Stimulated activated CD8-positive, alpha-beta memory T cell treated with anti-CD3 and anti-CD28 coated beads, Interleukin-12 subunit alpha, Interleukin-12 subunit beta, amount 100 ng/mL, for 4 hours (primary cell): ENCODE measurements at places on chromosomes 12 and 14.

- no peak for DNase-seq
These were observed 35.7 kb upstream of the TMEM263 start for GRCh38 chr12:106919910-106920544.

- DNase-seq, result no peak
These were observed 541.6 kb upstream of the FLRT2 start for GRCh38 chr14:84988357-84988756.

GRCh38 chr12:111887926-111888745 is 46.1 kb downstream of the MAPKAPK5 start:
- no peak for DNase-seq

- no peak for DNase-seq
These were observed 920.1 kb downstream of the FLRT2 start for GRCh38 chr14:86450085-86450484.

DNA sequence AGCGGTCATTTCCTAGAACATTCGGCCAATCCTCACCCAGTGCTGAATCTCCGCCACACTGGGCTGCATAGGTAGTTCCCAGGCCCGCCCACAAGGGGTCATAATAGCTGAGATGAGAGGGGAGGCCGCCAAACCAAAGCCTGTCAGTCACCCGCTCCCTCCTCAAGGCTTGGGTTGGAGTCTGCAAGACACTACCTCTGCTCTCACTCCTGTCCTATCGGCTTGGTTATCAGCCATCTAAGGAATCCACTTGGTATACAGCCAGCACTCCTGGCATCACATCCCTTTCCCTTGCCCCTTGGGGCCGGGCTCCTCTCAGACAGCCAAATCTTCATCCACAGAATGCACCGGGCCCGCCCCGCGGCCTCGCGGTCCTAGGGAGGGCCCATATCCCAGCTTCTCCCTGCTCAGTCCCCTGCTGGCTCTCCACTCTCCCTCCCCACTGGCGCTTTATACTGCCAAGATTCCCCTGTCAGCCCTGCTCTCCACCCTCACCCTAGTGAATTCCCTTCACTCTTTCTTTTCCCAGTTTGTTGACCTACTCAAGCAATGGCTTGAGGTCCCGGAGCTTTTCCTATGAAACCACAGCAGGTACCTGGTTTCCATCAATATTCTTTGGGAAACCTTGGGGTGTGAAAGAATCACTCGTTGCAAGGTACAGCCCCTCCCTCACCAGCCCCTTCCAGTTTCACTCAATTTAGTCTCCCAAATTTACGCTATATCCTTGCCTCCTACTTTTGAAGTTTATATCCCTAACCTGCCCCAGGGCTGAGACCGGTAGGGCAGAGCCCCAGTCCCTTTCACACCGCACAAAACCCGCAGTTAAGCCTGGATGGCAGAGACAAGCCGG is 1.4 kb downstream of the IFFO1 start:
- DNase-seq, result no peak

- no peak for DNase-seq
These were observed 341.2 kb downstream of the SNAPC1 start for GRCh38 chr14:62103464-62103863.

GRCh38 chr12:113162102-113163029 is 12.8 kb downstream of the CFAP73 start:
- no peak for DNase-seq

DNA sequence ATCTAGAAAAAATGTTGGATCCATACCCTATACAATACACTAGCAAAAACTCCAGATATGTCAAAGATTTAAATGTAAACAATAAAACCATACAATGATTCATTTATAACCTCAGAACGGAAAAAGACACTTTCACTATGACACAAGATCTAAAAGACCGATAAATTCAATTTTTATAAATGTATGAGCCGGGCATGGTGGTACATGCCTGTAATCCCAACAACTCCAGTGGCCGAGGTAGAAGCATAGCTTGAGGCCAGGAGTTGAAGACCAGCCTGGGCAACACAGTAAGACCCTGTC is 2.5 kb upstream of the SOS2 start:
- DNase-seq, result no peak

DNA sequence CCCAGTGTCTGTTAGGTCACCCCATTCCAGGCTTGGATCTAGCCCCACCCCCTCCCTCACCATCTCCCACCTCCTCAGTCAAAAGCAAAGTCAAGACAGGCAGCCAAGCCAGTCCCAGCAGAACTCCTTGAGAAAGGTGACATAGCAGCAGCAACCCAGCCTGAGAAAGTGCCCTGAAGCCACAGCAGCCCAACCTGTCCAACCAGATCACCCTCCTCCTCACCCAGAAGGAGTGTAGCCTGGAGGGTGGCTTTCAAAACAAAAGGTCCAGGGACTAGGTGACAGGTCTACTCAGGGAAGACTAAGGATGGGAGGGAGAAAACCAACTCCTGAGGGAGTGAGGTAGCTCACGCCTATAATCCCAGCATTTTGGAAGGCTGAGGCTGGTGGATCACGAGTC is 5.2 kb downstream of the RAB15 start:
- no peak for DNase-seq

DNA sequence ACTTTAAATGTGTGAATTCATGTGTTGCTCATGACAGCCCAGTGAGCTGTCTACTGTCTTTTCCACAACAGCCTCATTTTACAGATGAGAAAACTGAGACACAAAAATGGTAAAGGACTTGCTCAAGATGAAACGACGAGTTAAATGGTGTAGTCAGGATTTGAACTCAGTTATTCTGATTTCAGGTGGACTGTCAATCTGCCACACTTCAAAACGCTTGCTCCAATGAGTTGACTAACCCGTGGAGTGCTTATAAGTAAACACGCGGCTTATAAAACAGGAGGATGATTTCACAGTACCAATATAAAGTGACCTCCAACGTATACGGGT is 652 bp upstream of the POLE2 start:
- no peak for DNase-seq

- no peak for DNase-seq
These were observed 92.9 kb downstream of the FAR2 start for GRCh38 chr12:29241821-29242591.

GRCh38 chr14:41072776-41073175 is 533.9 kb upstream of the LRFN5 start:
- DNase-seq, result no peak

GRCh38 chr14:68974759-68975347 is 4.2 kb downstream of the ACTN1 start:
- DNase-seq, result no peak

DNA sequence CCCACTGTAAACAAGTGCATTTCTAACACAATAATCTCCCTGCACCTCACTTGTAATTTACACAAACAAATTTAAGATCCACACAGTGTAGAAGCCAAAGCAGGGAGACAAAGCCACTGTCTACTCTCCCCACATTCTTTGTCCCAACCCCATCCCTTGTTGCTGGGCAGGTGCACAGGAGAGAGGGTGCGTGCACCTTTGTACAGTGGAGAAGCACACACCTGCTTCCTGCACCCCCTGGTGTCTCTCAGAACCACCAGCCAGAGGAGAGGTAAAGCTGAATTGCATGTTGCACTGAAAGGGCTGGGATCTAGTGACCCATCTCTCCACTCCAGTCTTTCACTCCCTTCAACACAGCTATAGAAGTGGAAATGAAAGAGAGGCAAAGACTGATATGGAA is 51.4 kb upstream of the IFNG-AS1 start:
- no peak for DNase-seq

DNA sequence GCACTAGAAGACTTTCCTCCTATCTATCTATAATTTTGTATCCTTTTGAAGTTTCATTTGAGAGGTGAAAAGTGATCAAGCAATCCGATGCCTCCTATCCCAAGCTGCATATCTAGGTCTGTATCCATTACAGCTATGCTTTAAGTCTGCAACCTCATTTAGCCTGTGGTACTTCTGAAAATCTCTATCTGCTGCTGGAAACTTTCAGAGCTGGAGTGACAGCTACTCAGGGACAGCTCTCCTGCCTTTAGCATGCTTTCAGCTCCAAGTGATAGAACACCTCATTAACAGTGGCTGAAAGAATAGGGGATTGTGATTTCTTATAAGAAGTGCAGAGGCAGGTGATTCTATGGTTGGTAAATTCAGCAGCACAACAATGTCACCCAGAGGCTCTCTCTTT is 1153.5 kb downstream of the AACS start:
- DNase-seq, result no peak

- DNase-seq, result no peak
These were observed 57.9 kb downstream of the GNS start for GRCh38 chr12:64701283-64701682.

DNA sequence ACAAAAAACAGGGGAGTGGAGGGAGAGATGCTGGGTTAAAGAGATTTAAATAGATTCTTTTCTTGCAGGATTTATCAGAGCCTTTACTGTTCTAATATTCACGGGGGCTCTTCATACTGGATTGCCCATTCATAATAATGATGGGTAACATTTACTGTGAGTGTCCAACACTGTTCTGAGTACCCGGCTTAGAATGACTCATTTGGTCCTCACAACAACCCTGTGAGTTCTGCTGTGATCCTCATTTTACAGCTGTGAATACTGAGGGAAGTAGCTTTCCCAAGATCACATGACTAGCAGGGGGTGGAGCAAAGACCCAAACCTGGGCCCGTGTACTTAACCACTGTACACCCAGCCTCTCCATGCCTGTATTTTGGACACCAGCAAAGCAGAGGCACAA is 113.4 kb downstream of the NT5DC3 start:
- no peak for DNase-seq

DNA sequence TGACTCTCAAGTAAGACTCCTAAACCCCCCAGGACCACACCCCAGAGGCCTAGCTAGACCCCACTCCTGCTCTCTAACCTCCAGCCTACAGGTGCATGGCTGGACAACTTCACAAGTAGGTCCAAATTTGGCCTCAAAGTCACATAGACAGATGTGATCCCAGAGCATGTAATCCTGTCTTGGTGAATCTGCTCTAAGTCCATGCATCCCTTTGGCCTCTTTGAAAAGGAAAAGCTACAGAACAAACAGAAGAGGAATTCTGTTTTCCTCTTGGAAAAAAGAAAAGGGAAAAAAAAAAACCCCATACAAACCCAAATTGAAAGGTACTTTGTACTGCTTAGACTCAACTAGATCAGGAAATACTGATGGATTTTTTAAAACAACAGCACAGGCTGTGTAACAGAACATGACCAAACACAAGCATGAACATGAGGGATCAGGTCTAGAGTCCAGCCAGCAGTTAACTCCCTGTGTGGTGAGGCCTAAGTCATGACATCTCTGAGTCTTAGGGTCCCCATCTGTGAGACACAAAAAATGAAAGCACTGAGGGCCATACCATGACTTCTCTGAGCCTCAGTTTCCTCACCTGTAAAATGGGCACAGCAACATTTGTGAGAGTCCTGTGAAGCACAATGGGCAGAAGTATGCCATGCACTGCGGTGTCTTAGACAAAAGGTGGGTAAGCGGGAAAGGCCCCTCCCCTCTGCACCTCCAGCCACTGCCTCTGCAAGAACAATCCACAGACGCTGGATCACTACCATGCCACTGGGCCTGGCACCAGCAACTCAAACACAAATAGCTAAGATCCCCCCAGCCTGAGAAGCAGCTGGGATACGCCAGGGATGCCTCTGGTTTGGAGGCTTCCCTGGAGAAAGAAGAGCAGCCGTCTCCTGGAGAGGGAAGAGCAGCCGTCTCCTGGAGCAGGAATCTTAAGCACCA is 9.9 kb downstream of the PITPNM2 start:
- no peak for DNase-seq

DNA sequence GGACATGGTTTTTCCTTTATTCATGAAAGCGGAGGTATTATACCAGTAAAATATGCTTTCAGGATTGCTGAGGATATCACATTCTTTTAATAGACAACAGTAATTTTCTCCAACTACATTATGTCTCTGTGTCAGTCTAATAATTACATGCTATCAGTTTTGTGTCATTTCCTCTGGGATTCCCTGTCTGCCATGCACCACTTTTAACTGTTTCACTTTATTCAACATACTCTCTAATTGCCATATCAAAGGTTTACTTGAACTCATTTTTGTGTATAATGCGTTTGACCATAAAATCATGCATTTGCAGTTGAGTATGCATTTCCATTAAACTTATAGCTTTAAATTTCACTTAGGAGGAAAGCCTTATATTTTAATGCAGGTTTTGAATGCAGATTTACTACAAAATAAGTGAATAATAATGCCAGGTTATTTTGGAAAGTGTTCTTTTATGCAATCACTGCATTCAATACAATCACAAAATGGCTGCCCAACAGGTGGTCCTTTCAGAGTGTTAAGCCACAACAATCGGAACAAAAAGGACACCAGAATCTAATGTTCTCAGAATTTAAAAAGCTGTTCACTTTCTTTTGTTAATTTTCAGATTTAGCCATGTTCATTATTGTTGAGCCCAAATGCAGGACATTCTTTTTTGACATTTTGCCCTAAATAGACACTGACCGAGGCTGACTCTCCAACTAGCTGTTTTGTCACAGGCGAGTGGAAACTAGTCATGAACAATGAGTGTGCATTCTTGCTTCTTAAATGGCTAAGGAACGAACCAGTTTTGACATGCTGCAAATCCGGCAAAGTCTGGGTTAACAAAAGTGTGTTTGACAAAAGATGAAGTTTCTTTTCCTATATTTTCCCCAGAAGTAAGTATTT is 40.9 kb downstream of the MBIP start:
- no peak for DNase-seq

- DNase-seq, result no peak
These were observed 506 bp upstream of the TBX5 start for GRCh38 chr12:114406316-114406983.

GRCh38 chr14:24565766-24566165 is 10.3 kb downstream of the CTSG start:
- no peak for DNase-seq

DNA sequence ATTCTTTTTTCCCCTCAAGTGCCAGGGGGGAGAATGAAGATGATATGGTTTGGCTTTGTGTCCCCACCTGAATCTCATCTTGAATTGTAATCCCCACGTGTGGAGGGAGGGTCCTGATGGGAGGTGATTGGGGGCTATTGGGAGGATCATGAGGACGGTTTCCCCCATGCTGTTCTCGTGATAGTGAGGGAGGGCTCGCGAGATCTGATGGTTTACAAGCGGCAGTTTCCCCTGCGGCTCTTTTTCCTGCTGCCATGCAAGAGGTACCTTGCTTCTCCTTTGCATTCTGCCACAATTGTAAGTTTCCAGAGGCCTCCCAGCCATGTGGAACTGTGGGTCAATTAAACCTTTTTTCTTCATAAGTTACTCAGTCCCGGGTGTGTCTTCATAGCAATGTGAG is 173.7 kb downstream of the CAND1 start:
- no peak for DNase-seq

GRCh38 chr12:101027200-101027599 is 182.8 kb downstream of the SLC5A8 start:
- no peak for DNase-seq

DNA sequence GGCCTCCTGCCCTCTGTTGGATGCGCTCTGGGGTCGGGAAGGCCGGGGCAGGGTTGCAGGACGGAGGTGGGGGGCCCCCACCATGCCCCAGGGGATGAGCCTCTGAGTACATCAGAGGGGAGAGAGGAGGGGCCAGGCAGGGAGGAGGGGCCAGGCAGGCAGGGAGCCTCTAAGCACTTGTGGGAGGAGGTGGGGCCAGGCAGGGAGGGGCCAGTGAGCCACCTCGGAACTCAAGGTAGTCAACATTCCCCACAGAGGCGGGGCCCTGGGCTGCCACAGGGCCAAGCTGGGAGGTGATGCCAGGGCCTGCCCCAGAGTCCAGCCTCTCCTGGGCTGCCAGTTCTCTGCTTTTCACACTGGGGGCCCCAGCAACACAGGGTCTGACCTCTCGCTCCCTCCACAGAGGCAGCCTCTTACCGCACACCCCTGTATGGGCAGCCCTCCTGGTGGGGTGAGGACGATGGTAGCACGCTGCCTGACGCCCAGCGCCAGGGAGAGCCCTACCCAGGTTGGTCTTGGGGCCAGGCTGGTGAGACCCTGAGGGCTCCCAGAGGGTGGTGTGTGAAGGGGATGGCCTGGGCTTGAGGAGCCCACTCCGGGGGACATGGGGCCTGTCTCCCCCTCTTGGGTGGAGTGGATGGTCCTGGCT is 17.4 kb downstream of the CEP170B start:
- no peak for DNase-seq
